ENCODE measurements at places on chromosomes 3 and 15.

GRCh38 chr3:76369170-76369569 is 583.8 kb upstream of the ZNF717 start:
- no peak for DNase-seq

DNA sequence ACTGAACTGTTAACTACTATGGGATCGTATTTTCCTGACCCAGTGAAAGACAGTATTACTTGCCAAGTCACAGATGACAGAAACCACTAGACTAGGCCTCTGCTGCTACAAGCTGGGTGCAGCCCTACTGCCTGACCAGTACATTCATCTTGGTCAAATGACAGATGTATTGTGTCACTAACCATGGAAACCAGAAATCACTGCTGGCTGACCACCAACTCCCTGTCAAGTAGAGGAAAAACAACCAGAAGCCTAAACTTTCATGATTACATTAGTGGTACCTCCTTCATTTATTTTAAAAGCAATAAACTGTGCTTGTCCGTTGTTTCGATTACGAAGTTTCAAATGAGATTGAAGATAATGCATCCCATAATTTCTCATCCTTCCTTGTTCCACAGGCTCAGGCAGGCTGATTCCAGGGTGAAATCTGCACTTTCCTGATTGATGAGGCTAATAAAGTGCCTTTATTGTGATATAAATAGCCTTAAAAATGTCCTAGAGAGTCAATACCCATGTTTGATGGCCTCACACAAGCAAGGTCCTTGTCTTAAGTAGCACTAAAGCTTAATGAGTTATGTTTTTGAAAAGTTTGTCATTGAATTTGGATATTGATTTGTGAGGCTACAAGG is 309.7 kb downstream of the LSAMP start:
- DNase-seq, result no peak

GRCh38 chr3:149470381-149470780 is 4.1 kb upstream of the TM4SF4 start:
- no peak for DNase-seq

DNA sequence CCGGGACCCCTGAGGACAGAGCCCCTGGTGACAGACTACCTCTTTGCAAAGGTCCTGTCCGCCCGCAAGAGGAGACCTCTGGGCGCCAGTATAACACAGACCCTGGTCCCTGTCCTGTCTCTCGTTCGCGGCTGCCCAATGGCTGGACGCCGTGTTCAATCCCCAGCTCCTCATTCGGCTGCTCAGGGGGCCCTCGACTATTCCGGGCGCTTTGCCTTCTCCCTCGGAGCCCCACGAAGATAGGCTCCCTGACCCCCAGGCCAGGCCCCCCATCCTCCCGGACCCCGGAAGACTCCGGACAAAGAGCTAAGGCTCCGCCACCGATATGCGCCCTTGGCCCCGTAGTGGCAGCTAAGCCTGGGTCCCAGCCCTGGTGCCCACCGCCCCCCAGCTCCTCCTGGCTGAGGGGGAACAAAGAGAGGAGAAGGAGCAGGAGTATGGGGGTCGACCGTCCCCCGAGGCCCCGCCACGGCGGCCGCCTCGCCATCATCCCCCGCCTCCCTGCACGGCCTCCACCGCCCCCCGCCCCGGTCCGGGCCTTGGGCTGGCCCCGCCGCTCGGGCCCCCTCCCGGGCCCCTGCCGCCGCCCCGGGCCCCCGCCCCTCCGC is 437 bp downstream of the CELSR3 start:
- DNase-seq, result no peak

GRCh38 chr3:69182588-69183316 is 60.4 kb upstream of the LMOD3 start:
- no peak for DNase-seq

DNA sequence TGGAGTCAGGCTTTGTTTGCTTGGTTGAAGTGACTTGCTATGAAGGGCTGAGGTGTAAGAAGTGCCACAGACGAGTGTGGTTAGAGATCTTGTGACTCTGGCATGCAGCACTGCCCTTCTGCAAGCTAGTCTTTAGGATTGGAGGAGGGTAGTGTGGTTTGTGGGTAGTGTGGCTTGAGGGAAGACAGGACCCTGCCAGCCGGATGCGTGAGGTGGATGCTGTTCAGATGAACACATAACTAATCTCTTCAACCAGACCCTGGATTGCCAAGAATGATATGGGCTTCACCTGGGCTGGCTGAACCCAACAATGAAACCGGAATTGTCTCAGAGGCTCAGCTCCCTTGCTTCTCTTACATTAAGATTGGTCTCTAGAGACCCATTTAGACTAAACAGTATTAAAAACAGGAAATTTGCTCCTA is 32.7 kb downstream of the STARD9 start:
- DNase-seq, result peak; percentile 55

DNA sequence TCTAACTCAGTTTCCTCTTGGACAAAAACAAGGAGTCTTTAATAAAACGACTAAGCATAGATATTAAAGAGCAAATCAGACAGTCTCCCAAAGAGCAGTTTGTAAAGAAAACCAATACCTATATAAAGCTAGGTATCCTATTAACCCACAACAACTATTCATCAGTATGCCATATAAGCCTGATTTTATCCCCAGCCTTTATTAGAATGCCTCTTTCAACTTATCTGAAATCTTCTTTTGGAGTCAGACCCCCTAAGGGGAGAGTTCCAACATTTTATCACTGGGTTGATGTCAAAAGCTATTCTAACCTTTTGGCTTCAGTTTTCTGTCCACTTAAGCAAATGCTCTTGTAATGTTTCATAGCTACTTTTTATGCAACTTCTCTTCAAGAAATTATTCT is 17.8 kb downstream of the MAP2K5 start:
- no peak for DNase-seq

DNA sequence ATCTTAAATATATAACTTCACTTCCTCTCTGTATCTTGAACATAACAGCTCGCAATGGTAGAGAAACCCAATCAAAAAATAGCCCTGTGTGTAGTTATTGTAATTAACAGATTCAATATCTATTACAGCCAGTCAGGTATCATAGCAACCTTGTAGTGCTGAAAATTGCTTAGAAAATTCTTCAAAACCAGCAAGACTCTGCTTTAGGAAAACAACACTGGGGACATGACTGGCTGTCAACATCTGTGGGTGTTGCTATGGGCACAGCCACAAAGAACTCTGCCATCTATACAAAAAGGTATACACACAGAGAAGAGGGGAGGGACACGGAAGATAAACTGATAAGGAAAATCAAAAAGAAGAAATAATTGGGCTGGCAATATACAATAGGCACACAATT is 101.2 kb downstream of the WDR72 start:
- no peak for DNase-seq

DNA sequence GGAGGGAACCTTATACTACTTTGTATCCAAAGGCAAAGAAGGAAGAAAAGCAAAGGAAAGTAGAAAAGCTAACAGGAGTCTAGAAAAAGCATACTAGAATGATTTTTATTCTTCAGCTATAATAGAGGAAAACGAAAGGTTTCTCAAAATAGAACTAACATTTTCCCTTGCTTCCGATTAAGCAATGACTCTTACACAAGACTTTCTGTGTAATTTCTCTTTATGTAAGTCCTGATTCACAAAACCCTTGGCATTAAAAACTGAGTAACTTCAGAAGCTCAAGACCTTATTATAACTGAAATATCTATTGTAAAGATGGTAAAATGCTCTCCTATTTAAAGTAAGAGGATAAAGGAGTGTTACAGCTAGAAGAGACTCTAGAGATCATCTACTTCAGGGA is 97.4 kb downstream of the DTWD1 start:
- DNase-seq, result no peak

DNA sequence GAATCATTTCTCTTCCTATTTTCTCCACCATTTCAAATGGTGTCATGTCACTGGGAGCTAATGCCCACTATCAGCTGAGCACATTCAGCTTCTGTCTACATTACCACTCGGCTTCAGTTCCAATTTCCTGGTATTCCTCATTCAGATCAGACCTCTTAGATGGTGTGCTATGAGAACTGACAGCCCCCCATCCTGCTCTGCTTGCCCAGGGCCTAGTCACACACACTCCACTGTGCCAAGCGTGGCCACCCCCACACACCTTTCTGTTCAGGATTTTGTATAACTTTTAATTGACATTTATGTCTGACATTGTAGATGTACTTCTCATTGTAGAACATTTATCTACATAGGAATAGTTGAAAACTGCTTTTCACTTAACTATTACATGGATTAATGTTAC is 146.8 kb downstream of the CDIN1 start:
- no peak for DNase-seq

DNA sequence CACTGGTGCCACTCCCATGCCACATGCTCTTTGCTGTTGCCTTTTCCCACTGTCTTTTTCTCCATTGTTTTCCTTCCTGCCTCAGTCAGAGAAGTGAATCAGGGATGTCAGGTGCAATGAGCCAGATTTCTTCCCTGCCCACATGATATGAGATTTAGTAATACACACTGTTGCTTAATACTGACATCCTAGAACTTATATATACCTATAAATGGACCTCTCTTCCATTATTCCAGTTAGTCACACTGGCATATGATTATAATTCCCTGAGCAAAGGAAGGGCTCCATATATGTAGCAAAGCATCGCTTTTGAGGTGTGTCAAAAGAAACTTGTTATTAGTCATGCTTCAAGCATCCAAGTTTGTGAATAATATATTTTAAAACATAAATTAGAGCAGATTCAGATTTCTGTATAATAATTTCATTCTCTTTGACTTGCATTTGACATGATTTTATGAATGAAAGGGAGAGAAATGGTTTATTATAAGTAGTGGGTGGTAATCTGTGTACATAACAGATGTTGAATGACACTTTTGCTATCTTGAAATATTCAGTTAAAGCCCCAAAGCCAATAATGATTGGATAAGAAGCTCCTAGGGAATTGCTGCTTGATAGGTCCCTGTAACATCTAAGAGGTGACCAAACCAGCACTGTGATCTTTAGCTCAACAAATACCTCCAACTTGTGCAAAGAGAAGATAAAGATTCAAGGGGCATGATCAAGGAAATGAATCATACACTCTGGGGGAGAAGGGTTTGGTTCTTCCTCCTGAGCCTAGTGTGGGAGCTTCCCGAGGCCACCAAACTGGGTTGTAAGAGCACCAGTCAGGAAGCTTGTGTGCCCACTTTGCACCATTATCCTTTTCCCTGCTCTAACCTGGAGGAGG is 48.6 kb downstream of the CHST2 start:
- no peak for DNase-seq

- no peak for DNase-seq
Measured at GRCh38 chr3:138019281-138020069, 9.5 kb downstream of the CLDN18 start.

DNA sequence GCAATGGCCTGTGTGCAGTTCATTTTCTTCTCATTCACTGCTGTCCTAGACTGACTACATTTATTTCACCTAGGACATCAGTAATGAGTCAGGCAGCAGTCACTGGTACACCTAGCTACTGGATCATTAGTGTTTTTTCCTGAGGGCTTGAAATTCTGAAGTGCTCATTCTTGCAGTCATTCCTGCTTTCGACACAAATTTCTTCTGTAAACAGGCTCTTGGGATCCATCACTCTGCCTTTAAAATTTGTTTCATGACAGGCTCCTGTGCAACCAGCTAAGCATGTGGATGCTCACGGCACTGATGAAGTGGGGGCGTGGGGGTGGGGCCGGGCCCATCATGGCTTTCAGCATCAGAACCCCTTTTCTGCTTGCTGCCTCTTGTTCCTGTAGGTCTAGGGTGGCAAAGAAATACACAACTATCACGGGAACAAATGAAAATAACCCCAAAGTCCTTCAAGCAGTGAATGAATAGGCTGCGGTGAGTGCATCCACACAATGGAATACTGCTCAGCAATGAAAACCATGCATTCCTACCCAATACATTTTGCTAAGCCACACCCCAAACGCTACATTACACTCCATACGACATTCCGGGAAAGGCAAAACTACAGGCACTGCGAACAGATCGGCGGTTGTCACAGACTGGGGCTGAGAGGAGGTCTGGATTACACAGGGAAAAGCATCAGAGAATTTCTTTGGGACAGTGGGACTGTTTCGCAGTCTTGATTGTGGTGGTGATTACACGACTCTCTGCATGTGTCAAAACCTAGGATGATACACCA is 9.3 kb upstream of the MELTF start:
- DNase-seq, result no peak

GRCh38 chr3:62375655-62376453 is 2.5 kb upstream of the FEZF2 start:
- DNase-seq, result no peak

DNA sequence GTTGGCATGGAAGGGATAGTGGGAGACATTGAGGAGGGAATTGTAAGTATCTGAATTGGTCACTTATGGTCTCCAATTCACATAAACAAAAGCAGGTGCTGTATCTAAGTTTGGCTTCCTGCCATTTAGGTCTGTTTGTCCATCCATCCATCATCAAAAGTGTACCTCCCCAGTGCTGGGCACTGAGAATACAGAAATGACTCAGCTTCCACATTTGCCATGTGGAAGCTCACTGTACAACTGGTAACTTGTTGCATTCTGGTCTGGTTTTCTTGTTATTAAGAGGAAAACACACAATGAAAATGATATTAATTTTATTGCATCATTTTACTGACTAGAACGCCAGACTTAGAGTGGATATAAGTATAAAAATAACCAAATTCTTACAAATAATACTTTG is 30.9 kb upstream of the MUC13 start:
- no peak for DNase-seq

- DNase-seq, result peak; percentile 75
Measured at GRCh38 chr15:88635318-88635717, 3.5 kb upstream of the ISG20 start.

GRCh38 chr15:77974098-77974414 is 103.5 kb downstream of the TBC1D2B start:
- no peak for DNase-seq

GRCh38 chr3:16061491-16061890 is 113.0 kb upstream of the GALNT15 start:
- no peak for DNase-seq

GRCh38 chr3:197801891-197802778 is 11.1 kb downstream of the LRCH3 start:
- peak; percentile 44 for DNase-seq

DNA sequence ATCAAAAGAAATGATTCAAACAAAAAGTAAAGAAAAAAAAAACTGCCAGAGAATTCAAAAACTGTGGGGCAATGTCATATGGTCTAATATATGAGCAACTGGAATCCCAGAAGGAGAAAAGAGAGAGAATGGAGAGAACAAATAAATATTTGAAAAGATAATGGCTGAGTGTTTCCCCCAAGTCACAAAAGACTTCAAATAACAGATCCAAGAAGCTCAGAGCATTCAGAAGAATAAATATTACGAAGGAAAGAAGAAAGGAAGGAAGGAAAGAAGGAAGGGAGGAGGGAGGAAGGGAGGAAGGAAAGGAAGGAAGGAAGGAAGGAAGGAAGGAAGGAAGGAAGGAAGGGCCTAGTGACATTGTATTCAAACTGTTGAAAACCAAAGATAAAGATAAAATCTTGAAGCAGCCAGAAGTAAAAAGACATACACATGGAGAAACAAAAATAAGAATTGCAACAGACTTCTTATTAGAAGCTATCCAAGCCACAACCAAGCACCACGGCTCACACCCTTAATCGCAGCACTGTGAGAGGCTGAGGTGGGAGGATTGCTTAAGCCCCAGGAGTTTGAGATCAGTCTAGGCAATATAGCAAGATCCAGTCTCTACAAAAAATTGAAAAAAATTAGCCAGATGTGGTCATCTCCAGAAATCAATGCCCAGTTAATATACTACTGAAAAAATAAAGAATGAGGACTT is 118.9 kb upstream of the IGSF10 start:
- no peak for DNase-seq
